ENCODE measurements at places on chromosomes 6 and 20. TPM values are rescaled to one million over a fixed set of nuclear protein-coding genes. Genes with fewer than 3 reads are reported as not detected.

ZSCAN26 gene
- 3.3 TPM for total RNA-seq

DNA sequence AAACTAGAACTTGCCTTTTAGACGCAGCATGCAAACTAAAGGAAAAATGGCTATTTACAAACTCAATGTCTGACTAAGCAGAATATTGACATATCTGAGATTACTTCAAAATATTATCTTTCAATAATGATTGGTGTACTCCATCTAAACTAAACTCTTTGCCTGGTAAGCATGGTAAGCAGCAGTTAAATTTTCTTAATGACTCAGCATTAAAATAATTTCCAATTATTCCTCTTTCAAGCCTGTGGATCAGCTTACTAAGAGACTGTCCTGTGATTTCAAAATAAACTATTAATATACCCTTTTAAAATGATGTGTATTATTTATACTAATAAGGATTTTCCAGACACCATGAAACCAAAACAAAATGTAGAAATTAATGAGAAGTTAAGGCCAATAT lies 226.8 kb upstream of the THEMIS start:
- H3K27me3 ChIP-seq: no peaks in the 10 kb centered on the region
- no peaks in the 10 kb centered on the region for H3K36me3 ChIP-seq
- peaks cover 4% of the 10 kb centered on the region for H3K4me1 ChIP-seq
- ATAC-seq: no peak
- no peak overlapping the region for H3K27ac ChIP-seq

- no peak overlapping the region for H3K27ac ChIP-seq
- no peaks in the 10 kb centered on the region for H3K36me3 ChIP-seq
- H3K27me3 ChIP-seq: no peaks in the 10 kb centered on the region
- no peak overlapping the region for H3K4me3 ChIP-seq
Observed at GRCh38 chr6:102732898-102733297, 1339.4 kb downstream of the GRIK2 start.

DNA sequence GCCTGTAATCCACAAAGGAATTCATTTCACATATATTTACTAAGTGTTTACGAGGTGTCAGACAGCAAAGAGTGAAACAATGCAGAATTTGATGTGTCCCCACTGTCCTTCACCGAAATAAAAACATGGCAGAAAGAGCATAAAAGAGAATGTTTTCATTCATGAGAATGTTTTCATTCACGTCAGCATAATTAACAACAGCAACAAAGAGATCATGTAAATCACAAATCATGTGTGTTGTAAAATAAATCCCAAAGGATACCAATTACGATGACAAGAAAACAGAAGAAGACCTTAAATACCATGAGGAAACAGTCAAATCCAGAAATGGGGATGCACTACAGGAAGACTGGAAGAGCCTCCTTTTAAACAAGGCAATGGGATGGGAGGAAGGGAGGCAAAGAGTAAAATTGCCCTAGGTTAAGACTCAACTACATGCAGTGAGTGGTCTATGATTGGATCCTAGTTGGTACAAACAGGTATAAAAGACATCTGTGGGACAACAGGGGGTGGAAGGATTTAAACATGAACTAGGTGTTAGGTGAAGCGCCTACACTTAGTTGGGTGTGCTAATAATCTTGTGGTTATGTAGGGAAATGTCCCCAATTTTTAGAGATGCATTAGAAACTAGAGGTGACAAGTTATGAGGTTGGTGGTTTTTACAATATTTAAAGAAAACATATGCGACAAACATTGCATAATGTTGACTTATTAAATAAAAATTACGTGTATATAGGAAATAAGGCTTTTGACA lies 1.5 kb downstream of the ZSCAN31 start:
- H3K4me1 ChIP-seq: peaks cover 4% of the 10 kb centered on the region
- no peaks in the 10 kb centered on the region for H3K27me3 ChIP-seq
- H3K27ac ChIP-seq: no peak overlapping the region
- H3K4me3 ChIP-seq: no peak overlapping the region

C20orf144 gene
- total RNA-seq: 0.41 TPM

GRCh38 chr6:9233686-9234085 lies 798.3 kb upstream of the SLC35B3 start:
- H3K4me1 ChIP-seq: no peaks in the 10 kb centered on the region
- H3K36me3 ChIP-seq: no peaks in the 10 kb centered on the region
- H3K4me3 ChIP-seq: no peak overlapping the region
- no peaks in the 10 kb centered on the region for H3K27me3 ChIP-seq
- ATAC-seq: no peak
- H3K27ac ChIP-seq: no peak overlapping the region

DNA sequence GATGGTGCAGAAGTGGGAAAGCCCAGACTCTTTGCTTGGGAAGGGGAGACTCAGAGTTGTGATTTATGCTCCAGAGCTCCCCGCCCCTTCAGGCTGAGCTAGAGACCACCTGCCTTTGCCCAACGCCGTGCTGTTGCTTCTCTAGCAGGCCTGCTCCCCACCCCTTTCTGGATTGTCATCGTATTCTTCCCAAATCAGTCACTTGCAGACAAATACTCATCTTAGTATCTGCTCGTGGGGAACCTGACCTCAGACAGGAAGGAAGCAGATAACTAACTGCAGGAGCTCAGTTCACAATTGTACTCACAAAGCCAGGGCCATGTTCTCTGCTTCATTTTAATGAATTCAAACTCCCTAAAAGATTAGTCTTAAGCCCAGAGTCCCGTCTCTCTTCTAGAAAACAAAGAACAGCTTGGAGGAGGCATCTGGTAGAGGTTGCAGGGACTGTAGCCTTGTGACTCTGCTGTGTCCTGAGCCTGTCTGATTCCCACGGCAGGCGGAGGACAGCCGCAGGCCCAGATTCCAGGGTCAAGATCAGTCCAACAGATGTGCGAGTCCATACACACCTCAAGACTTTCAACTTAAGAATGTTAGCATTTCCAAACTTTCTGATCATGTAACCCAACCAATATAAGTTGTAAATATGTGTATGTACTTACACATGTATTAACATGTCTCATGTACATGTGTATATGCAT lies 57.2 kb upstream of the GGTLC1 start:
- H3K27ac ChIP-seq: no peak overlapping the region
- peak overlapping the region; percentile 49 for H3K4me3 ChIP-seq
- peaks cover 25% of the 10 kb centered on the region for H3K4me1 ChIP-seq
- H3K27me3 ChIP-seq: no peaks in the 10 kb centered on the region

GRCh38 chr6:34374069-34374468 lies 18.4 kb downstream of the NUDT3 start:
- peaks cover 6% of the 10 kb centered on the region for H3K36me3 ChIP-seq
- no peak overlapping the region for H3K4me3 ChIP-seq
- H3K27ac ChIP-seq: no peak overlapping the region

Measured in activated T-helper 17 cell treated with anti-CD3 and anti-CD28 coated beads, Interleukin-2, amount 50 U/mL, for 72 hours (primary cell).